NCI-H2227 treated with DMSO at 0.1 percent for 48 hours (cell line): ENCODE measurements at places on chromosomes 16 and 17.

GRCh38 chr16:9603316-9603715 is 511.9 kb downstream of the HAPSTR1 start:
- no peak for DNase-seq

DNA sequence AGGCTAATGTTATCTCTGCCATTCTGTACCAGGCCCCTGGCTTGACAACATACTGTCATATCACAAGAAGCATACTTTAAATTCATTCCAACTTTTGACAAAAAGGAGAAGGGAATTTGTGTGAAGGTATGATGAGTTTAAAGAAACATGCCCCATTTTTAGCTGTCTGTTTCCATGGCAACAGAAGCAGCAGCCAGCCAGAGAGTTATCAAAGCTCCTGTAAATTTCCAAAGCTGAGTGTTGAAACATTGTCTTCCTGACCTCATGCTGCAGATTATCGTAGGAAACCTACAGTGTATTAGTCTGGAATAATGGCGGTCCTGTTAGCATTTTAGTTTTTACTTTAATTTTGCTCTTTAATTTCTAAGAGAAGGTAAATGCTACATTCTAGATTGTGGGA is 124.9 kb downstream of the MRTFB start:
- peak; percentile 24 for DNase-seq

DNA sequence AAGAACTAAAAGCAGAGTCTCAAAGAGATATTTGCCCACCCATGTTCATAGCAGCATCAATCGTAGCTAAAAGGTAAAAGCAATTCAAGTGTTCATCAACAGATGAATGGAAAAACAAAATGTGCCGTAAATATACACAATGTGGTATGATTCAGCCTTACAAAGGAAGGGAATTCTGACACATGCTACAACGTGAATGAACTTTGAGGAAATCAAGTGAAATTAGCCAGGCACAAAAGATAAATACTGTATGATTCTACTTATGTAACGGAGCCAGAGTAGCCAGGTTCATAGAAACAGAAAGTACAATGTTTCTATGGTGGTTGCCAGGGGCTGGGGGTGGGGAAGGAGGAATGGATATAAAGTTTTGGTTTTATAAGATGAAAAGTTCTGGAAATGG is 57.8 kb upstream of the IL34 start:
- DNase-seq: no peak

GRCh38 chr17:40321961-40322357 is 13.0 kb downstream of the RARA start:
- no peak for DNase-seq

DNA sequence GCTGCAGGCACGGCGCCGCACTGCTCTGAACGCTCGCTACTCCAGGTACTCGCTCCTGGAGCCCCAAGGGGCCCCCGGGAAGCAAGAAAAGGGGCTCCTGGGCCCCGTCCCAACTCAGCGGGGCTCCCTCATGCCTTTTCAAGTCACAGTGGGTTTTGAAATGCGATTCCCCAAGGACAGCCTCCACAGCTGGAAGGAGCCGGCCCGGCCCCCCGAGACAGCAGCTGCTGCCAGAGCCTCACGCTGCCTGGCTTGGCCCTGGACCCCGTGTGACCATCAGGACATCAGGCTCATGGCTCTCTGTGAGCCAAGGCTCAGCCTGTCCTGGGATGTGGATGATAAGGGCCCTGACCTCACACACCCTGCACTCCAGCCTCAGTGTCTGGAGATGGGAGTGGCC is 80.6 kb downstream of the LMF1 start:
- DNase-seq: no peak

DNA sequence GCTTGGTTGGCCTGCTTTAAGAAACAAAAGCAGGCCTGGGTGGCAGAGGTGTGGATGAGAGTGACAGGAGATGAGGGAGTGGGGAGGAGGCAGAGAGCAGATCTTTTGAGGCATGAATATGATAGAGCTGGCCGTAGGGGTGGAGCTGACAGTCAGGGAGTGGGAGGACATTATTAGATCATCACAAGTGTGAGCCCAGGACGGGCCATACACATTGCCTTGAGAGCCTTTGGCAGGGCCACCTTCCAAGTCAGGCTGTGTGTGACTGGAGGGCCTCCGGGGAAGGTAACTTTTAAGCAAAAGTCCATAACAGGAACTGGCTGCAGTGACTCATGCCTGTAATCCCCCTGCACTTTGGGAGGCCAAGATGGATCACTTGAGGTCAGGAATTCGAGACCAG is 26.3 kb downstream of the GINS3 start:
- no peak for DNase-seq

GRCh38 chr16:89090669-89091426 is 2.8 kb upstream of the ACSF3 start:
- no peak for DNase-seq

GRCh38 chr16:88633684-88634140 is 4.7 kb upstream of the IL17C start:
- DNase-seq: no peak

DNA sequence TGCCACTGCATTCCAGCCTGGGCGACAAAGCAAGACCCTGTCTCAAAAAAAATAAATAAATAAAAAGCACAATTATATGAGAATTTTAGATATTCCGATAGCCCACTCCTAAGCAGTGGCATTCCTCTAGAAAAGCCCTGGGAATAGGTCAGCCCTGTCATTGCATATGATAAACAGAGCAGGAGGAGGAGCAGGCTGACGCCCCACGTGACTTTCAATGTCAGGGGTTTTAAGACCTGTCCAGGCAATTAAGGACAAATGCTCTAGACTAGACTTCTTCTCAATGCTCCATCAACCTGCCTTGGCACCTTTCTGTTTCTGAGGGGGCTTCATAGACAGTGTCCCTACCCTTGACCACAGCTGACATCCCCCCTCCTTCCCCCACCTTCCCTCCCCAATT is 7.5 kb downstream of the TOM1L2 start:
- no peak for DNase-seq

GRCh38 chr16:64907844-64908243 is 214.0 kb downstream of the CDH11 start:
- no peak for DNase-seq

DNA sequence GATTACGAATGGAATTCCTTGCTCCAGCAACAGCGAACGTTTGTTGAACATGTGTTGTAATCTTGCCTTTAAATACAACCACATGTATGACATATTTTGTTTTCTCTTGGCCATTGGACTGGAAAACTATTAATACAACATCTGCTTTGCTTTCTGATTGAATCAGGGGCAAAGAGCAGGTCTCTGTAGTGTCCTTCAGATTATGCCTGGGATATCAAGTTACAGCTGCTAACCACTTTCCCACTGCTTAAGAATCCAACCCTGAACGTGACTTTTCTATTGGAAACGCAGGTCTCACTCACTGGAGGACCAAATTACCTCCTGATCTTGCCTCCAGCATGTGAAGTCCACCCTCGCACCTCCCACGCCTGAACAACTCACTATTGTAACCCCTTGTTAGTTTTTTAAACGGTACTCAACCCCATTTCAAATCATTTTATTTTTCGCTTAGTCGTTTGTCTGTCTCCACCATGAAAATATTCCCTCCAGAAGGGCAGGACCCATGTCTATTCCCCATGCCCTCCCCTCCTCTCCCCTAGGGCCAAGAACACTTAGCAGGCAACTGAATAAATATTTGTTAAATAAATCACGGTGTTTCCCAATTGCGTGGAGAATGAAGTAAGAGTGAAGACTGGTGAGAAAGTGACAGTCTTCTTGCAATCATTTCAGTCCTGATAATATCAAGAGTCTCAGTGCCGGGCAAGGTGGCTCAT is 57.4 kb upstream of the MRTFB start:
- peak; percentile 79 for DNase-seq

DNA sequence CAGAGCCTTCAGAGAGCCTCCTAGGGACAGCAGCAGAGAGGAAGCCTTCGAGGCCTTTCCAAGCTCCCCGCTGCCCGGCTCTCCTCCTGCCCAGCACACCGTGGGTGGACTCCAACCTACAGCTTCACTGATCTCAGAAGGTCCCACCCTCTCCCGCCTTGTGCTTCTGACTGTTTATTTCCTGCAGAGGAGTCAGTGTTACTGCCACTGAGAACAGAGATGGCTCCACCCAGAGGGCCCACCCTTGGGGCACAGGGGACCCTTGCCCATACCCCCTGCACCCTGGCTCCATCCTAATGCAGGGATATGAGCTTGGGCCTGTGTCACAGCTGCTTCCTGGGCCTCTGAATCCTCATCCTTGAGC is 52.8 kb upstream of the TOB1 start:
- no peak for DNase-seq

DNA sequence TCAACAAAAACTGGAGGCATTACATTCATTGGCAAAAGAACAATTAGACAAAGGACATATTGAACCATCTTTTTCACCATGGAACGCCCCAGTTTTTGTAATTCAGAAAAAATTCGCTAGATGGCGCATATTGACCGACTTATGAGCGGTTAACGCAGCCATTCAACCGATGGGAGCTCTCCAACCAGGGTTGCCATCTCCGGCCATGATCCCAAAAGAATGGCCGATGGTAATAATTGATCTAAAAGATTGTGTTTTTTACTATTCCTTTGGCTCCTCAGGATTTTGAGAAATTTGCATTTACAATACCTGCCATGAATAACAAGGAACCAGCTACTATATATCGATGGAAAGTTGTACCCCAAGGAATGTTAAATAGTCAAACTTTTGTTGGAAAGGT is 21.4 kb downstream of the ALOX15B start:
- peak; percentile 52 for DNase-seq

DNA sequence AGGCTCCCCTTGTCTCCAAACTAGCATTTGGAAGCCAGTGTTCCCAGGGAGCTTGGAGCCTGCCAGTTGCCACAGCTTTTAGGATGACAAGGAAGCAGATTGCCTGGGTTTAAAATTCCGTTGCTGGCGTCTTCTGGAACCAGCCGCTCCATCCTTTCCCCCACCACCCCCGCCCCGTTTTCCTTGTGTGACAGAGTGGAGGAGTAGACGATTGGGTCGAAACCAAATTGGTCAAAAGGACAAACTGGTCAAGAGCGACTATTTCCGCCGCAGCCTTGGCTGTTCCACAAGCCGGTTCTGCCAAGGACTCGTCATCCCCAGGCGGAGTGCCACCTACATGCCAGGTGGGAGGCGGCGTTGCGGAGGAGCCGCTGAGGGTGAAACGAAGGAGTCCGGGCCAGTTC is 91.1 kb downstream of the RPA1 start:
- no peak for DNase-seq

GRCh38 chr16:2814551-2815298 is 2.3 kb upstream of the PRSS21 start:
- DNase-seq: no peak

- peak; percentile 52 for DNase-seq
Measured at GRCh38 chr17:41919165-41919817, 540 bp upstream of the ACLY start.

GRCh38 chr16:62615526-62615925 is 579.3 kb upstream of the CDH8 start:
- DNase-seq: no peak

- DNase-seq: no peak
Measured at GRCh38 chr17:17077861-17078732, 35.8 kb downstream of the MPRIP start.

DNA sequence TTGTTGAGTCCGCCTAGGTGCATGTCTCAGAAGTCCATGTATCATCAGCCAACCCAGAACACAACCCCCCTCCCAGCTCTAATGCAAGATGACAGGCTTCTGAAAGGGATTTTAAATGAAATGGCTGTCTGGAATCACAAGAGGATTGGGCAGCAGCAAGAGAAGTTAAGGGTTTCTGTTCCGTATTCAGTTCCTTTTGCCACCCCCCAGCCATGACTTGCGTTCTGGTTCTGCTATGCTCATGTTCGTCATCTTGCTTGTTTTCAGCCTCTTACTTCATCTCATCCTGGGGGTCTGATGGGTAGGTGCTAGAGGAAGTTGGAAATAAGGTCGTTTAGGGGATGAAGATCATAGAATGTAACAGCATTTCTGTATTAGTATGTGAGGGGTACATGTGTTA is 12.0 kb downstream of the MINK1 start:
- no peak for DNase-seq

DNA sequence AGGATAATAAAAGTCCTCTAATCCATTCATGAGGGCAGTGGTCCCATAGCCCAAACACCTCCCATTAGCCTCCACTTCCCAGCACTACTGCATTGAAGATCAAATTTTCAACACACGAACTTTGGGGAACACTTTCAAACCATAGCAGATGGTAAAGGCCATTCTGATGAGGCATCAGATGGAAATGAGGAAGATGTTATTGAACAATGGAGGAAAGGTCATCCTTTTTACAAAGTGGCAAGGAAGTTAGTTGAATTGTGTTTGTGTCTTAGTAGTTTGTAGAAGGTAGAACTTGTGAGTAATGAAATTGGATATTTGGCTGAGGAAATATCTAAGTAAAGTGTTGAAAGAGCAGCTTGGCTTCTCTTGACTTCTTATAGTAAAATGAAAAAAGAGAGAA is 93.3 kb upstream of the NLRP1 start:
- no peak for DNase-seq

GRCh38 chr17:41972571-41973407 is 6.2 kb downstream of the CNP start:
- no peak for DNase-seq

- DNase-seq: no peak
Measured at GRCh38 chr17:46910179-46910927, 12.6 kb upstream of the GOSR2 start.

DNA sequence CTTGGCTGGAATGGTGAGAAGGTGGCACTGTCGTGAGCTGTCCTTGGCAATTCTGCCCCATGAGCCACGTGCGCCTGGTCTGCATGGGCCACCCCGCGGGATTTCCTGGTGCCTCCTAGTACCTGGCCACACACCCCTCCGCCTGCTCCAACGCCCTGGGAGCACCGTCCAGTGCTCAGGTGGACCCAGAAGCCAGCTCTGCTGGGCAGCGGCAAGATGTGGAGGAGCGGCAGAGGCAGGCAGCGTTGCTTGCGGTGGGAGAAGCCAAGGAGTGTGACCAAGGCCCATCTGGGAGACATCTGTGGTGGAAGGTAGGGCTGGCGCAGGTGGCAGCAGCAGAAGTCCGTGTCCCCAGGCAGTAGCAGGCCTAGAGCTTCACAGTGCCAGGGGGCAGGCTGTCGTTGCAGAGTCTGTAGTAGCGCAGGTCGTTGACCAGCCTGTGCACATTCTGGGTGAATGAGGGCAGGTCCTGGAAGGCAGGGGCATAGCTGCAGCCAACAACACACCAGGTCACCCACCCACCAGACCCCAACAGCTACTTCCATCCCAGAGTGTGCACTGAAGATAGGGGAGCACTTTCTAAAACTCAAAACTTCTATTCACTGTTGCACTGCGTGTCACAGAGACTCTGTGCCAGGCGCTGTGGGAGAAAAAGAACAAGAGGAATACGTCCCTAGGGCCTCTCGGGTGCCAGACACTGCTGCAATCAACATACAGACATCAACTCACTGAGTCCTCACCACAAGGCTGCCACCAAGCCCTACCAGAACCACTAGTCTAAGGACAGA is 34.9 kb upstream of the GSG1L start:
- DNase-seq: no peak
